Stromal cell of bone marrow (primary cell): ENCODE measurements at places on chromosomes 5 and 9.

GRCh38 chr5:180172447-180173197, 36.4 kb downstream of the RASGEF1C start:
- DNase-seq = no peak

- DNase-seq = peak; percentile 6
These were observed 15.7 kb upstream of the OR13C8 start for GRCh38 chr9:104553261-104553660.

DNA sequence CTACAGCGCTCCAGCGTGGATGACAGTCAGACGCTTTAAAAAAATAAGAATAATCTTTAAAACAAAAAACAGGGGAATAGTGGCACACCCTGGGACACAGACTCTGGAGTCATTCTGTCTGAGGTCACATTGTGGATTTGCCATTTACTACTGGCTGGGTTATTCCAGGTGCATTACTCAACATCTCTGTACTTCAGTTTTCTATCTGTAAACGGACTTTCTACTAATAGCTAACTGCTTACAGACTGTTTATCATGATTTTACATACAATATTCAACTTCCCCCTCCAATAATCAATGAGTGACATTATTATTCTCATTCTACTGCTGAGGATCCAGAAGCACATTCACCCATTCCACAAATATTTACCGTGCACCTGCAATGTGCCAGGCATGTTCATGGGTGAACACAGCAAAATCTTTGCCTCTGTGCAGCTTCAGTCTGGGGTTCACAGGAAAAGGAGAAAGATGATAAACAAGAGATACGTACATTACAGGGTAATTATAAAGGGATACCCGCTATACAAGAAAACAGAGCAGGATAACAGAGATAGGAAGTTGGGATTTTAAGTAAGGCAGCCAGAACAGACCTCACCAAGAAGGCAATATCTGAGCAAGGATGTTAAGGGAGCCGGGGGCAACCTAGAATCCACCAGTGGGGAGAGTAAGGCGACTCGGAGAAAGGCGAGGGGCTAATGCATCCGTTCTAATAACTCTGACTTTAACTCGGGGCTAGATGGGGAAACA, 984 bp upstream of the RAD23B start:
- DNase-seq = no peak

DNA sequence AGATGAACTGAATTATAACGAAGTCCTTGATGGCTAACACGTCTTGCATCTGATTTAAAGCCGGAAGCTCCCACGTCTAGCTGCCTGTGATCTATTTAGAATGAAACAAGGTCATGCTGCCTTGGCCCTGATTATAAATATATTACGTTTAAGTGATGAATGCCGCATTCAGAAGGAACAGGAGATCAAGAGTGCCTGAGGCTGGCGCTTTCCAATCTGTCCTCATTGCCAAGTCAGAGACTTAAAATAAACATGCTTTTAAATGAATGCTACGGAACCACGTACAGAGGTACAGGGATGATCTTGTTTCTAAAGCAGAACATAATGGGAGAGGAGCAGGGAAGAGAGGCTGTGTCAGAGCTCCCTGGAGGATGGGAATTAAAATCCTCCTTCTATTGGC, 292.8 kb downstream of the TLE1 start:
- DNase-seq = no peak

- DNase-seq = no peak
These were observed 498 bp downstream of the ZNF367 start for GRCh38 chr9:96417661-96418082.

DNA sequence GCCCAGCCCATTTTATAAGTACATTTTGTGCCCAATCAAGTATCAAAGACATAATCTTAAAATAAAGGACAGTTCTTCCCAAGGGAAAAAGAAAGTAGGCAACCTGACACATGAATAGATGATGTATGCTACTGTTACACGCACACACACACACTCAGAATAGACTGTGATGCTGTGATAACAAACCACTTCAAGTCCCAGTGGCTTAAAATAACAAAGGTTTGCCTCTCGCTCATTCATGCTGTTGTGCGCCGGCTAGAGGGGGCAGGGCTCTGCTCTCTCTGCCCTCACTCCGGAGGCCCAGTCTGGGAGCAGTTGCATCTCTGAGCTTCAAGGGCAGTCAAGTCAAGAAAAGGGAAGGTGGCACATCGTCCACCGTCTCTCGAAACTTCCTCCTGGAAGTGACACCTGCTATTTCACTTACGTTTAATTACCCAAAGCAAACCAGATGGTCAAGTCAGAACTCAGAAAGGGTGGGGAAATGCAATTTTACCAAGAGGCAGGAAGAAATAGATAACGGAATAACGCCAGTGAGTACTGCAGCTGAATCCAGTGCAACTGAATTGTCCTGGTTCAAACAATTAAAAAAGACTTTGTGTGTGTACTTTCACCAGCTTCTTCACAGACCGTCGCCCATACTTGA, 43.3 kb downstream of the ANKRD33B start:
- no peak for DNase-seq

DNA sequence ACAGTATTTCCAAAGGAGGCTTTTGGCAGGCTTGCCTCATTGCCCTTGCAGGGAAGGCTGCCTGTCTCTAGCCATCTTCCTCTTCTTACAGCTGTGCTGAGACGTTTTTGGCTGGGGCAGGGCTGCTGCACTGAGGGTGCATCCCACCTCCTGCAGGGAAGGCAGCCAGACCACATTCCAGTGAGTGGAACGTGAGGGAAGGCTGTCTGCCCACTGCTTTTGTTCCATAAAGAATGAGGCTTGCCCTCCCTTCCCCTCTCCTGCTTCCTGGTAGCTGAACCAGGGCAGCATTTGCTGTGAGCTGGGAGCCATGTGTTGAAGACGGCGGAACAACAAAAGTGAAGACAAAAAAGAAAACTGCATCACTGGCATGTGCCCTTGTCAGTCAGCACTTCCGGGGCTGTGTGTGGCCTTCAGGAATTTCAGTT, 16.8 kb downstream of the MGAT1 start:
- DNase-seq = no peak

DNA sequence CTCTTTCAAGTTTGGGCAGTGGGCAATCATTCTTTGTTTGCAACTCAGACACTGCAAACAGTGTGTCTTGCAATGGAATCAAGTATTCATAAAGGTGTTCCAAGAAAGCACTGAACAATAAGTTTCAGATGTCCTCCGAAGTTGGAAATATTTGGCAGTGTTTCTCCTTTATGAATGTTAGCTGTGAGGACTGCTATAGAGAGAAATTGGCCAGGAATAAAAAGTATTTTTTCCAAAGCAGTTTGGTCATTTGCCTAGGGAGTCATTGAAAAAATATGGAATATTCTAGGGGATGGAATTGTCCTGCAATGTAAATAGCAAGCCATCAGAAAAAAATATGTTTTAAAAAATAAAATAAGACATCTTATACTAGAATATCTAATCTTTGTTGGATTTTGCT, 688.6 kb upstream of the SEMA6A start:
- DNase-seq = no peak

DNA sequence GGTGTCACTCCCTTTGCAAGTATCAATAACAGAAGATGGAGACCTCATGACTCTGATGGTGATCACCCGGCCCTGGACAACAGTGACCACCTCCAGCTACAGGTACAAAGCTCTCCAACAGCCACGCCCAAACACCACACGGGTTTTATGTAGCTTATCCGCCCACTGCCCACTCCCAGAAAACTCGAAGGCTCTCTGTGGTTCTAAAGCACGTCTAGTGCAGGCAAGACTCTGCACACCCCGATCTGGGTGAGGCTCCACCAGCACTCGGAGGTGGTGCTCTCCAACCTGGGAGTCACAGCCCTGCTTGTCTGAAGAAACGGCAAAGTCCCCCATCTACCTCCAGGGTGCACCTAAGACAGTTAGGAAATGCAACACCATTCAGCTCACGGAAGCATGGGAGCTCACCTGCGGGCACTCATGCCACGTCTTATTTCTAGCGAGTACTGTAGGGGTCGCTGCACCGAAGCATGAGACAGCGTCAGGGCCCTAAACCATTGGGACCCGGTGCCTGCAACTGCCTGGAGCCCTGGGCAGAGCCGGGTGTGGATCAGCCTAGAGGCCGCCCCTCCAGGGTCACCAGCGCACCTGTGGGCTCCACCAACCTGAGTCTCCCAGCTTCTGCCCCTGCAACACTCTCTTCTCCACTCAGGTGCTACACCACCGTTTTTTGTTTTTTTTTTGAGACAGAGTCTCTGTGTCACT, 58.1 kb upstream of the ZNF354A start:
- no peak for DNase-seq
